ENCODE measurements at places on chromosomes 11 and 22.

DNA sequence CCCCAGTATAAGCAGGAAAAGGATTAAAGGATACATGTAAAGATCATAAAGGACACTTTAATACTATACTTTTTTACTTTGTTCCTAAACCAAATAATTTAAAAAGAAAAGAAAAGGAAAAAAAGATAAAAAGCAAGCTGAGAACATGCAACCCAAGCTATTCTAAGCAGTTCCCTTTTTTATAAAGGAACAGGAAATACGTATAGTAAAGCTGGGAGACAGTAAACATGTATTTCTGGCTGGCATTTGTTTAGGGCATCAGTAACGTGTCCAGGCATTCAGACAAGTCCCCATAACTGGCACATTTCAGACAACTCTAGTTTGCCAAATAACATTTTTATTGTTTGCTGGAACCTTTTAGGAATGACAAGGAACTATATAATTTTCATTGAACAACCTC, 24.9 kb downstream of the BCO2 start:
- DNase-seq, result no peak

- DNase-seq, result no peak
Observed at GRCh38 chr11:120622189-120622875, 110.8 kb downstream of the GRIK4 start.

DNA sequence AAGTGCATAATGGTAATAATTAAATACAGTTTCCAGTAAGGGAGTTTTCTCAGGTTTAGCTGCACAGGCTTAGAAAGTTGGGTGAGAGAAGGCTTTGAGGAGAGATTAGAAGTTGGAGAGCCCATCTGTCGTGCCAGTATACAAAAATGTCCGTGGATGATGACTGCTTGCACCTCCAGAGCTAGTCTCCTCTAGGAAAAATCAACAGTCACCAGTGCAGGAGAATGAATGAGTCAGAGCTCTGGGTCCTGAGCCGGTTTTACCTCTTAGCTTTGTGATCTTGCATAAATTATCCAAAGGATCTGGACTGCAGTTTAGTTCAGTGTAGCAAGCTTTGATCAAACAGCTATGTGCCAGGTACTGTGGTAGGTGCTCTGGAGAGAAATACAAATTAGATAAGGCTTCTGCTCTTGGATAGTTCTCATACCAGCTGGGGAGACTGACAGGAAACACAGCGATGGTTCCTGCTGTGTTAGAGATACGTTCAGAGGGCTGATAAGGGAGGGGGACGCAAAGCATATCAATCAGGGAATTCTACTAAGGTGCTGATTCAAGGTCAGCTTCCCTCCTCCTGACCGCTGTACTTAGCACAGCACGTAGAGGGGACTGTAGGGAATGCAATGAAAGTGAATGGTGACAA, 125.9 kb downstream of the TEAD1 start:
- DNase-seq, result peak; percentile 83

DNA sequence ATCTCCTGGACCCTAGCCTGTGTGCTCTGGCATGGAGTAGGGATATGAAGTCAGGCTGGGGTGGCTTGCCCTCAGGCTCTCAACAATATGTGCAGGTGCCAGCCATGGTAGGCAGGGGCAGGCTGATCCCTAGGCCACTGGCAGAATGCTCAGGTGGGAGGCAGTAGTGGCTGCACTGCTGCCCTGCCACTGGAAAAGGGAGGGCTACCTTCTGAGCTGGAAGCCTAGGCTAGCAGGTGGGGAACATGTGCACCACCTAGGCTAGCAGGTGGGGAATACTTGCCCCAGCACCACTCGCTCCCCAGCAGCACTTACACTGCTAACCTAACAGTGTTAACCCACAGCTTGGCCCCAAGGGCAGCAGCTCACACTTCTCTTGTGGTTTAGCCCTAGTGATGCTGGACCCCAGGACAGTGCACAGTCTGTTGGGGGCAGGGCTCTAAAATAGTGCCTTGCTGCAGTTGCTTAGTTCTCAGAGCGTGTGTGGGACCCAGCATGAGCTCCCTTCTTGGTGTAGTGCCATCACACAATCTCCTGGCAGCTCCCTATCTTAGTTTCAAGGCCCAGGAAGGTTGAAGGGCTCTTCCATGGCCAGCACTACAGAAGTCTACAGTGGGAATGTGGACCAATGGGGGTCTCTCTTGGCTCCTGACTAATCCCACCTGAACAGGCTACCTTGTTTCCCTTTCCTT, 130.8 kb downstream of the FCHSD2 start:
- DNase-seq, result no peak

DNA sequence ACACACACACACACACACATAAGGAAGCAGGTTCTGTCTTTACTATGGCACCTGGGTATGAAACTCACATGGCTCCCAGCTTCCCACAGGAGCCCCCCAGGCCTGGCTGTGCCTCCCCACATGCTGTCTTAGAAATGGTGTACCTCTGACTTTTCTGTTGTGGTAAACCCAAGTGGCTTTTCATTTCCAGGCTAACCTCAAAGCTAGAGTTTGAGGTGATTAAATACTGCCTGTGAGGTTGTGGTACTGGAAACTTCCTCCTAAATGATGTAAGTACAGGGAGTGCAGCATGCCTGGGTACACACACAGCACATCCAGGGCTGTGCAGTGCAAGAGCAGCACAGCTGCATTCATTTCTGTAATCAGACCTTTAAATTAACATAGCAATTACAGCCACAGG, 34.4 kb downstream of the ME3 start:
- peak; percentile 48 for DNase-seq

DNA sequence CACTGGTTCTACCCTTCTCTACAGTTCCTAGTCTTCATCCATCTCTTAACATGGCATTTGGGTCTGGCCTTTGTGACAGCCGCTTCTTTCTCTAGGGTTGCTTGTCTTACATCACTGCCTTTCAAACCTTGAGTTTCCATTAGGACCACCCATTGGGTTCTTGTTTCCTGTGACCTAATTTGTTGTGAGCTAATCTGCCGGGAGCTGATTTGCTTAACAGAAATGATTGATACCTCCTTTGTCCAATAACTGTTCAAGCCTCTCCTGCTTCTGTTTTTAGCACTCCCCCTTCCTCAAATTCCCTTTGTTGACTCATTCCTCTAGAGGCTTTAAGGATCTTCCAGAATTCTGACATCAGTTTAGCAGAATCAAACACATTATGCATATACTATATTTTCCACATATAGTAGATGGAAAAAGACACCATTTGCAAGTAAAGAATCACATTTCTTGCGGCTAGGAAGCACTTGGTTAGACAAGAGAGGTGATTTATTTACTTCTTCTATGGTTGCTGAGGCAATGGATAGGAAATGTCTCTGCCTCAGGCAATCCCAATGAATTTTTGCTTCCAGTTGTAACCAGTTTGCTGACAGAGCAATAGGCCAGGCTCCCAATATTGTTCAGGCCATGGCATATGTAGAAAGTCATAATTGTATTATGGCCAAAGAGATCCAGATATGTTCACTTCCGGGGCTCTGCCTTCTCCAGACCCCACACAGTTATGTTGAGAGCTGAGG, 130.7 kb downstream of the SNX19 start:
- peak; percentile 63 for DNase-seq
